ENCODE measurements at places on chromosomes 12 and 14.

GRCh38 chr14:68636597-68636996 lies 156.3 kb downstream of the ZFP36L1 start:
- DNase-seq = no peak

DNA sequence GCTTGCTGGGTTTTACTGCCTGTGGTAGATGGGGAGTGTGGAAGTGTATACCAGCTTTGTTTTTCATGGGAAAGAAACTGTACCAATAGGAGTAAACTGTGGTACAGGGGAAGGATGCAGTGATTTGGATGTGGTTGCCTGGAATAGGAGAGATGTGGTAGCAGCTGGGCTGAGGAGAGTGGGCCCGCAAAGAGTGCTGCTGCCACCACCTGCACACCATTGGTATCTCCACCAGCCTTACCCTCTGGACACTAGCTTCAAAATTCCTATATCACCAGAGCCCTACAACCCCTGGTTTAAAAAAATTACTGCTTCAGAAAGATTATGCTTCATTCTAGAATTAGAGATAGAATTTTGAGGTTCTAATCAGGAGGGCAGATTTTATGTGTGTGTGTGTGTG lies 53.6 kb downstream of the AKAP6 start:
- DNase-seq = no peak

- DNase-seq = no peak
These were observed 225.4 kb downstream of the RBM19 start for GRCh38 chr12:113740699-113741098.

- DNase-seq = no peak
These were observed 44.1 kb downstream of the FBXW8 start for GRCh38 chr12:116954710-116955381.

GRCh38 chr12:126084480-126084879 lies 1019.2 kb downstream of the AACS start:
- no peak for DNase-seq

- no peak for DNase-seq
These were observed 1168.3 kb downstream of the BCL11B start for GRCh38 chr14:98103705-98104104.

DNA sequence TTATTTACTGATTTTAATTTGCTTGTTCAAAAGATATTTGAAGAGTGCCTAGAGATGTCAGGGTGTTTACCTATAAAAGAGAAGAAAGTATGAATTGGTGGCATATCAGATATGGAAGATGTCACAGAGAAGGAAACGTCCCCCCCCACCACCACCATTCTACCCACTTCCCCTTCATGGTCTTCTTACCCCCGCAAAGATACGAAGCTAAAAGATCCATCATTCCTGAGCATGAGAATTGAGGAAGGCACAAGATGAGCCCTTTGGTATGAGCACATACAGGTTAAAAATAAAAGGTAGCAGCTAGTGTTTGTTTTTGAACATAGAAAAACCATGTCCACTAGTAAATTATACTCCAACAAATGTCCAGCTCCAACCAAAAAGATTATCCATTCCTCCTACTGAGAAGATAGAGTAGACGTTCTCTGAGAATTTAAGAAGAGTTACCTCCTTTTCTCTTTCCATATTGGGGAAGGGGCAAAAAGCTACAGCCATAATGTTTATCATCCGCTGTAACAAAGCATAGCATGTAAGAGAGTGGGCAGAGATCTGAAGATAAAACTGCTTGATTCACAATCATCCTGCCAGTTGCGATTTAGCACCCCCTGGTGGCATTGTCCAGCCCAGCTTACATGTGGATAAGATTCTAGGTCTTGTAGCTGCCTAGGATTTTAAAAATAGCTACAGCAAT lies 29.1 kb downstream of the NFYB start:
- peak; percentile 59 for DNase-seq

DNA sequence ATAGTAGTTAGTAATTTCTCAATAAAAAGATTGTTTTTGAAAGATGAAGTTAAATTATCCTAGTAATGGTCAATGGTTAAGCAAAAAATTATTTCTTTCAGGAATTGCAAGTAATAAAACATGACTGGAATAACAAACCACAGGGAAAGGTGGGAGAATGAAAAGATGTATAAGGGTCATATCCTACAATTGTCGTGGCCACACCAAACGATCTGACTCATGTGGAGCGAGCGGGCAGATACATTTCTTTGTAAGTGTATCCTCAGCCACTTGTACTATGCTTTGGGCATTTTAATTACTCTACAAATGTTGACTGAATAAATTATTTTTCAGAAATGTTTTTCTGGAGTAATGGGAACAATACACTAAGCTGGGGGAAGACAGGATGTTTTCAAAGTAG lies 45.5 kb downstream of the ACSM4 start:
- DNase-seq = no peak

DNA sequence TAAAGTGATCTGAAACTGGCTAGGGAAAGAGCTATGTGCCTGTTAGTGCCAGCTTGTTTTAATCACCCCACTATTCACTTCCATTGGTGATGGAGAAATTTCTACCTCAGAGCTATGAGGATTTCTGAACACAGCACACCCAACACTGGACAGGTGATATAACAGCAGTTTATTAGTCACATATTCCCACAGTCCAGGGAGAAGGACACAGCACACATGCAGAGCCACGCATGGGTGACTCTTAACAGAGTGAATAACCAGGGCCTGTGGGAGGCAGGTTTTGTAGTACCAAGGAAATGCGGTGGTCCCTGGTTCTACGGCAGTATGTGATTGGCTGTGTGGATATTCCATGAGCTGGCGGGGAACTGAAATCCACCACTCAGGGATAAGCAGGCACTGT lies 455.1 kb downstream of the BTG1 start:
- DNase-seq = no peak

DNA sequence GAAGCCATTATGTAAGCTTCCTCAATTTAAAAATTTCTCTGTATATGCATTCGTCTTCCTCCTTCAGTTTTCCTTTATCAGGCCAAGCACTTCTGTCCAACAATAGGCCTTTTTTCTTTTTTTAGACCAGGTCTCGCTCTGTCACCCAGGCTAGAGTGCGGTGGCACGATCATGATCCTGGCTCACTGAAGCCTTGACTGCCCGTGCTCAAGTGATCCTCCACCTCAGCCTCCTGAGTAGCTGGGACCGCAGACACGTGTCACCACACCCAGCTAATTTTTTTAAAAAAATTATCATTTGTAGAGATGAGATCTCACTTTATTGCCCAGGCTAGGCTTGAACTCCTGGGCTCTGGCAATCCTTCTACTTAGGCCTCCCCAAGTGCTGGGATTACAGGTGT lies 25.8 kb downstream of the TAOK3 start:
- no peak for DNase-seq

DNA sequence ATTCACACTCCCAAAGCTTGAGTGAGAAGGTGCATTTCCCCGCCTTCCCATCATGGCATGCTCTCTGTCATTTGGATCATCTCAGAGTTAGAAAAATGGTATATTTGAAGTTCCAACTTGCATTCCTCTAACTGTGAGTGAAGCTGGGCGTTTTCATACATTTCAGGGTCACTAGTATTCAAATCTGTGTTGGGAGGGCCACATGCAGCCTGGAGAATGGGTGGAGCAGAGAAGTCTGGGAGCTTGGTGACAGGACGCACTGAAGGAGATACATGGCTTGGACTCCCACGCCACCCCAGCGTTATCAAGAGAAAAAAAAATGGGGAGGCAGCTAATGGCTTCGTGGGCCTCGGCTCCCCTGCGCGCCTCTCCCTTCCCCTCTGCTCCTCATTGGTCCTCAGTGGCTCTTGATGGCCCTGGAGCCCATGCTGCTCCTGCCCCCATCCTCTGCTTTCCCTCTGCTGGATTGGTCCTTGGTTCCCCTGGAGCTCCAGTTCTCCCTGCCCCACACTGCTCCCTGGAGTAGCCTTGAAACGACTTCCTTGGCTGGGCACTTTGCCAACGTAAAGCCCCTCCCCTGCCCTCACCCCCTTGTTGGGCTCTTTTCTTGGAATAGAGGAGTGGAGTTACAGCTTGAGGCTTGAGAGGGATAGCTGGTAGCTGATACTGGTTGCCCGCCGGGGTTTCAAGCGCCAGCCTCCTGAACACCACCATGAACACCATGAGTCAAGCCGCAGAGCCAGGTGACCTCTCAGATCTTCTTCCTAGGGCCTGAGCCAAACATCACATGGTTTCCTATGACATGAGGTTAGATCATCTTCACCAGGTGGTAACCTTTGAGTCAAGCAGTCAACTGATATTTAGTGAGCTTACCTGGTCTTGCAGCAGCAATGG lies 139.6 kb downstream of the PRKCH start:
- no peak for DNase-seq

DNA sequence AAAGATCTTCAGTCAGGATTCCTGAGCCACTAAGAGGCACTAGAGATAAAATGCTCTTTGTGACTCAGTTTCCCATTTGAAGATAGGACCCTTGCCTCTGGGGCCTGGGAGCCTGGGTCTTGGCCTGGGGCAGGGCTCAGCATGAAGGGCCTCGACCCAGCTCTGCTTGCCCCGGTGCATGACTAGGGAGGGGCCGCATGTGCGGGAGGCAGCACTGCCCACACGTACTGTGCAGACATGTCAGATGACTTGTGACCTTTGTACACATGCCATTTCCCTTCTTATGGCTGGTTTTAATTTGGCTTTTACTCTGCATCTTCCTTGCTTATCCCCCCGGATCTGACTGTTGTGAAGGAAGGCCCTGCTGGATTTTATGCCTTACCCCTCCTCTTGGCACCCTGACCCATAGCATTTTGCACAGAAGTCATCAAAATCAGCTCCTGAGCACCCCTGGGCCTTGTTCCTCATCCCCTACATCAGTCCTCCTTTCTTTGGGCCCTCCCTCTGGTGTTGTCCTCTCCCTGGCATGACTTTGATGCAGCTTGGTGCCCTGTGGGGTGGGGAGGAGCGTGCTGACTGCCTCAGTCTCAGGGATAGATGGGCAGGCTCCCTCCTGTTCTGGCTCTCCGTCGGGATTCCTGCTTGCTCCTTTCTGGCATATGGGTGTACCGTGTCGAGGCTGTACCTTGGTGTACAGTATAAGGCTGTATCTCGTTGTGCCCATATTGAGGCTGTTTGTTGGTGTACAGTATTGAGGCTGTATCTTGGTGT lies 4.4 kb downstream of the CLSTN3 start:
- DNase-seq = no peak

GRCh38 chr12:103952497-103952896 lies 13.2 kb upstream of the TDG start:
- no peak for DNase-seq

GRCh38 chr12:25976289-25976688 lies 17.8 kb downstream of the RASSF8 start:
- DNase-seq = no peak

DNA sequence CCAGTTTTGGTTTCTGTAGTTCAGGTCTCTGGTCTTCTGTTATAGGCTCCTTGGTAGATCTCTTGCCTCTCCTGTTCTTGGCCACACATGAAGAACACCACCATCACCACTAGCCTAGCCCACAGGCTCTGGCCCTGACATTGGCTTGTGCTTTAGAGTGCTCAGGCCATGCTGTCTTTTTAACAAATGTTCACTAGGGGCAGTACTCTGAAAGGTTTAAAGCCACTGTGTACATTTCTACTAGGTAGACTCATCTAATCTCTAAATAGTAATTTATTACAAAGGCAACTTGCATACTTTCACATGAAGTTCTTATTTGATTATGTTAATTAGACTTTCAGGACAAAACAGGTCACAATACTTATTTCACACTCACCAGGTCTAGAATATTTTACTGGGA lies 38.3 kb downstream of the PDE6H start:
- no peak for DNase-seq

DNA sequence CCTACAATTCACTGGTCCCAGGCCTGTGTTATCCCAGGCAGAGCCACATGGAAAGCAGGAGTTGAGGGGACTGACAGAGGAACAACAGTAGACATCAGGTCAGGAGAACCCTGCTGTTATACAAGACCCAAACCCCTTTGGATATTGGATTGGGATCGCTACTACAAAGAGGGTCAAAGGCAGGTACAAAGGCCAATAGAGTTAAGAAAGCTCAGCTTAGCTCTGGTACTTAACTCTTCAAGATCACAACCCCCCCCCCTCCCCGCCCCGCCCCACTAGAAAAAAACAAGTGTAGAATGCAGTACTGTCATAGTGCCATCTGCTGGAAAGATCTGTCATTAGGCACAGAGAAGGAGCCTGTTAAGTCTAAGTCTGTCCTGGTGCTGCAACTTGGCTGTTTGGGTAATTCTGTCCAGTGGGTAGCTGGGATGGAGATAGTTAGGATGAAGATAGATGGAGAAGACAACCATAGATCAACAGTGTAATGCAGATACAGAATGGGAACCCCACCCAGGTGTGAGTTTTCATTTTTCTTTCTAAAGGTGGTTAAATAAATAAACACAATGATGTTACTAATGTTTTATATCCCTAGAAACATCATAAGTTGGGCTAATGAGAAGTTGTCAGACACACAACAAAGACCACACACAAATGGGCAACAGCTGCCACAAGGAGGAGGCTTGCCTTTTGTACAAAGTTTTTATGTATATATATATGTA lies 17.2 kb downstream of the REM2 start:
- DNase-seq = no peak

GRCh38 chr14:62665286-62665685 lies 380.0 kb downstream of the KCNH5 start:
- DNase-seq = no peak

DNA sequence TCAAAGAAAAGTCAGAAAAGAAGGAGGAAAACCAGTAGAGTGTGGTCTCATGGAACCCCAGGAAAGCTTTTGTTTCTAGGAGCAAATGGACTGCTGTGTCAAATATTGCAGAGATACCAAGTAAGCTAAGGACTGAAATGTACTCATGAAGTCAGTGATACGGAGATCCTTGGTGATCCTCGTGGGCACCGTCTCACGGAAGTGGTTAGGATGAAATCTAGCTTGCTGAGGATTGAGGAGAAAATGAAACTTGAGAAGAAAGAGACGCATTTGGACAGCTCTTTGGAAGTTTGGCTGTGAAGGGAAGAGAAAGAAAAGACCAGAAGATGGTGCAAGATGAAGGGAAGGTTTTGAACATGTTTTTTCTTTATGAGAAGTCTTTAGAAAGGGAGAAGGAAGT lies 104.0 kb upstream of the CCND2 start:
- no peak for DNase-seq

DNA sequence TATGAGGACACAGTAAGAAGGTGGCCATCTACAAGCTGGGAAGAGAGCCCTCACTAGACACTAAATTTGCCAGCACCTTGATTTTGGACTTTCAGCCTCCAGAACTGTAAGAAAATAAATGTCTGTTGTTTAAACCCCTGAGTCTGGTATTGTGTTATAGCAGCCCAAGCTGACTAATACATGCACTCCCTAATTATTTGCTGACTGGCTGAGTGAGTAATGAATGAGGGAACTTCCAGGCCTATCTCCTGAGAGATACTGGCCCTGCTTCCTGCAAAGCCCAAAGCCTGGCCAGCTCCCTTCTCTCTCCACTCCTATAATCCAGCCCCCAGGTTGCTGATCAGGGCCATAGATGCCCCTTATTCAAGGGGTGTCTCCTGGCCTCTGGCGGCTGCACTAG lies 120.0 kb upstream of the NOS1 start:
- DNase-seq = no peak

GRCh38 chr12:119183942-119184695 lies 5.4 kb downstream of the HSPB8 start:
- DNase-seq = no peak
